ENCODE measurements at places on chromosomes 6 and 20.

GRCh38 chr6:5749651-5750215, 257.0 kb downstream of the NRN1 start:
- no peak for DNase-seq

GRCh38 chr6:38493931-38494547, 145.7 kb downstream of the BTBD9 start:
- DNase-seq, result peak; percentile 21

- no peak for DNase-seq
These were observed 135.2 kb downstream of the DST start for GRCh38 chr6:56507517-56507916.

- DNase-seq, result no peak
These were observed 56.0 kb downstream of the APCDD1L start for GRCh38 chr20:58459058-58459750.

DNA sequence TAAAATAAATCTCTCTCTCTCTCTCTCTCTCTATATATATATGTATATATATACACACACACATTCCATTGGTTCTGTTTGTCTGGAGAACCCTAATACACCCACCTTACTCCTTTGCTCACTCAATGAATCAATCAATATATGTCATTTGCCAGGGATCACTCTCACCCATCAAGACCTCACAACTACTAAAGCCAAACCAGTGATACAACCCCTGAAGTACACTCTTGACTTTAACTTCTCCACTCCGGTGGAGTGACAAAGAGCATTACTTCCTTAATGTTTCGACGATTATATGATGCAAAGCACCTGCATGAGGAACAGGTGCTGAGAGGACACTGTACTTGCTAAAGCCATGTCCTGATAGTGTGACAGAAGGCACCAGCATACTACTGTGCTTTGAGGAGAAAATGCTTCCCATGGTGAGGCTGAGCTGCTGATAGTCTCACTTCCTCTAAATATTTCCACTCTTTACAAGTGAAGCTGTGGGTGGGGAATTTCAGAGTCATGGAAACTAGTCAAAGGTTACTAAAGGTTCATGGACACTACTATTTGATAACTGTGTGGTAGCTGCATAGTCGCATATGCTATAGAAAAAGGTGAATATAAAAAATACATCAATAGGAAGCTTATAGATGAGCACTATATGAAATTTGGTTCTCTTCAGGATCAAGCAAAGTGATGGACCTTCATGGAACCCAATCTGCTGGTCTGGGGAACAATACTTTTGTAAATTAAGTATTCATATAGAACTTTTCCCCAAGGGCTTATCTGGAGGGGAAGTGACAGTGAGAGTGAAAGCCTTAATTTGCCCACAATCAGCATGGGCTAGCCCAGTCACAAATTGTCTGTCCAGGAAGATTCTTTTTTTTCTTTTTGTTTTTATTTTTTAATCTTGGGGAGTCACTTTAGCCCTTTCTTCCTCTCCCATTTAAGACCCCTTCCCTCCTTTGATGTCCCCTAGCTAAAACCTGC, 141.9 kb upstream of the NEDD9 start:
- no peak for DNase-seq

GRCh38 chr20:36367907-36368799, 62.0 kb downstream of the DLGAP4 start:
- no peak for DNase-seq

Measured in NCI-H226 (cell line).